Activated CD8-positive, alpha-beta T cell treated with anti-CD3 and anti-CD28 coated beads, Interleukin-2, amount 10 ng/mL, durations not matched to agents 7 days and 5 days (primary cell): ENCODE measurements at places on chromosomes 13 and 19. TPM values are rescaled to one million over a fixed set of nuclear protein-coding genes. Genes with fewer than 3 reads are reported as not detected.

Gene RPL18
- 1,371 TPM for total RNA-seq

Gene SLC6A16
- total RNA-seq = 3.4 TPM

Gene GPR4
- total RNA-seq = not detected

Gene ZNF8
- 4.7 TPM for total RNA-seq

Gene SNRNP70
- 177 TPM for total RNA-seq

DNA sequence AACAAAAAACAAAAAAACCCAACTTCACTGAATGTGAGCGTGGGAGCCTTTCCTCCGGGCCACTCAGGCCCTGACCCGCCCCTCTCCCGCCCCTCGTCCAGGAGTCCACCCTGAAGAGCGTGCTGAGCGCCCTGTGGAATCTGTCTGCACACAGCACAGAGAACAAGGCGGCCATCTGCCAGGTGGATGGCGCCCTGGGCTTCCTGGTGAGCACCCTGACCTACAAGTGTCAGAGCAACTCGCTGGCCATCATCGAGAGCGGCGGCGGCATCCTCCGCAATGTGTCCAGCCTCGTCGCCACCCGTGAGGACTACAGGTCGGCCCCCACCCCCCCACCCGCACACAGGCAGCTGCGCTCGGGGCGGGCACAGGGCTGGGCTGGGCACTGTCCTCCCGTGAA is 11.9 kb downstream of the APC2 start:
- H3K27me3 ChIP-seq = peaks cover 12% of the 10 kb centered on the region
- H3K27ac ChIP-seq = no peak overlapping the region
- no peak for DNase-seq
- H3K4me1 ChIP-seq = no peaks in the 10 kb centered on the region
- no peak overlapping the region for H3K4me3 ChIP-seq
- H3K36me3 ChIP-seq = no peaks in the 10 kb centered on the region

DNA sequence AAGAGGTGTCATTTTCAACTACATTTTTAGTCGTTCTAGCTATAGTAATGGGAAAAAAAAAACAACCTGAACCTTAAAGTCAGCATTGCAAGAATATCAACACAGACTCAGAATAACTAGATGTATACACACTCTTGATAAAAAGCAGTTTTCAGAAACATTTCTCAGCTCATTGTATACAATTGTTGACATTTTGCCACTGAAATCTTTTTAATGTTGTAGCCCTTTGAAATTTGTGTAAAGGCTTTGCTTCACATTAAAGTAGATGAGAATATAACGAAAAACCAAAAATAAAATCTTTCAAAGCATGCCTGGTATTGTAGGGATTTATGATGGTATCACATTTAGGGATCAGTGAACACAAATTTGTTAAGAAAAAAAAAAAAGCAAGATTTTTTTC is 87.2 kb upstream of the SLC10A2 start:
- H3K27me3 ChIP-seq = no peaks in the 10 kb centered on the region
- no peak overlapping the region for H3K27ac ChIP-seq
- DNase-seq = no peak
- H3K36me3 ChIP-seq = no peaks in the 10 kb centered on the region
- H3K4me1 ChIP-seq = no peaks in the 10 kb centered on the region
- H3K4me3 ChIP-seq = no peak overlapping the region

DNA sequence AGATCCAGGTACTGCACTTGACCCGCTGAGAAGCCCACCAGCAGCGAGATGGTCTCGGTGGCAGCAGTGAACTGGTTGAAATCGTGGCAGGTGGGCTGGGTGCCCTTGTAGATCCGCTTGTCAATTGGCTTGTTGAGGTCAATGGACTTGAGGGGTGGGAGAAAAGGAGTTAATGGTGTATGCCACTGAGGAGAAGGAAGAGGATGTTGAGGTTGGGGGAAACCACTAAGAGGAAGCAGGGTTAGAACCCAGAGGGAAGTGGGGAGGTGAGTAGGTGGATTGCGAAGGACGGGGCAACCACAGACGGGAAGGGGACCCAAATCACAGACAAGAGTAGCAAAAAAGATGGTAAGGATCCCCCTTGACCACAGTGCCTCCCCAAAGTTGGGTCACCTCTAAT is 1.7 kb downstream of the DMWD start:
- H3K27ac ChIP-seq = peak overlapping the region; percentile 8
- H3K27me3 ChIP-seq = peaks cover 55% of the 10 kb centered on the region
- H3K36me3 ChIP-seq = peaks cover 30% of the 10 kb centered on the region
- H3K4me3 ChIP-seq = peak overlapping the region; percentile 82
- peak; percentile 72 for DNase-seq
- peaks cover 27% of the 10 kb centered on the region for H3K4me1 ChIP-seq

GRCh38 chr19:39647918-39648317 is 7.8 kb upstream of the LGALS16 start:
- H3K36me3 ChIP-seq = no peaks in the 10 kb centered on the region
- no peak overlapping the region for H3K4me3 ChIP-seq
- H3K4me1 ChIP-seq = no peaks in the 10 kb centered on the region
- H3K27me3 ChIP-seq = peaks cover 33% of the 10 kb centered on the region

DNA sequence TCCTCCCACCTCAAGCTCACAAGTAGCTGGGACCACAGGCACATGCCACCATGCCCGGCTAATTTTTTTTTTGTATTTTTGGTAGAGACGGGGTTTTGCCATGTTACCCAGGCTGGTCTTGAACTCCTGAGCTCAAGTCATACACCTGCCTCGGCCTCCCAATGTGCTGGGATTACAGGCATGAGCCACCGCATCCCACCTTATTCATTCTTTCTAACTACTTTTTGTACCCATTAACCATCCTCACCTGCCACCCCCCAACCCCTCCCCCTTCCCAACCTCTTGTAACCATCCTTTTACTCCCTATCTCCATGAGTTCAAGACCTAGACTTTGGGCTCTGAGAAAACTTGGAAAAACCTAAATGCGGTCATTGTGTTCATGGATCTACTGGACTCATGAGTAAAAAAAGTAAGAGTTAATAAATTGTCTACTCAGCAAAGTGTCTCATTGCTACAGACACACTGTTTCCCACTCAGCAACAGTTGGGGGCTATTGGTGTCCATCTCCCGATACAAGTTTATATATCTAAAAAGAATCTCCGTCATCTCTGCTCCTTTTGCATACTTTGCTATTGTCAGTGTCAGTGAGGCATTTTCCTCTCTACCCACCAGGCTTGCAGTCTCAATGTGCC is 44.1 kb upstream of the MEDAG start:
- peaks cover 17% of the 10 kb centered on the region for H3K27me3 ChIP-seq
- no peak overlapping the region for H3K27ac ChIP-seq
- no peak overlapping the region for H3K4me3 ChIP-seq
- H3K4me1 ChIP-seq = no peaks in the 10 kb centered on the region
- no peaks in the 10 kb centered on the region for H3K36me3 ChIP-seq

- H3K27ac ChIP-seq = no peak overlapping the region
- no peaks in the 10 kb centered on the region for H3K4me1 ChIP-seq
- no peak for DNase-seq
Measured at GRCh38 chr13:30216111-30216510, 91.2 kb downstream of the KATNAL1 start.

DNA sequence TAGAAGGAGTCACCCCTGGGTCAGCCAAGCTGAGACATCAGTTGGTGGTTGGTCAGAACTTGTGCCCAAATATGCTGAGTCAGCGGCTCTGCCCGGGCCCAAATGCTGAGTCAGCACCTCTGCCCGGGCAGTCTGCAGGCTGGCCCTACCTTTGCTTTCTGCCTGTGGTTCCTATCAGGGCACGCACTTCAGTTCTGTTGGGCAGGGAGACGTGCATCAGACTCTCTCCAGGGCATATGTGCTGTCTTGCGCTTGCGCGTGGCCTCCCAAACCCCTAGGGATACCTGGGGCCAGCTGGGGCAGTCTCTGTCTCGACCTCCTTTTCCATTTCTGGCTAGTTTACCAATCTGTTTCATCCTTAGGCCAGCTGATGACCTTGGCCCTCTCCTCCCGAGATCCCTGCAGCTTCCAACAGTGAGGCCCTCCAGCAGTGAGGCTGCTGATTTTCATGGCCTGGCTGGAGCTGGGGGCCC is 24.4 kb upstream of the LDLR start:
- no peak overlapping the region for H3K4me3 ChIP-seq
- DNase-seq = no peak
- H3K36me3 ChIP-seq = peaks cover 28% of the 10 kb centered on the region
- peaks cover 6% of the 10 kb centered on the region for H3K4me1 ChIP-seq

- no peak for DNase-seq
- H3K27ac ChIP-seq = no peak overlapping the region
- peak overlapping the region; percentile 89 for H3K4me3 ChIP-seq
Measured at GRCh38 chr13:46795321-46795720, 1.6 kb downstream of the ESD start.

DNA sequence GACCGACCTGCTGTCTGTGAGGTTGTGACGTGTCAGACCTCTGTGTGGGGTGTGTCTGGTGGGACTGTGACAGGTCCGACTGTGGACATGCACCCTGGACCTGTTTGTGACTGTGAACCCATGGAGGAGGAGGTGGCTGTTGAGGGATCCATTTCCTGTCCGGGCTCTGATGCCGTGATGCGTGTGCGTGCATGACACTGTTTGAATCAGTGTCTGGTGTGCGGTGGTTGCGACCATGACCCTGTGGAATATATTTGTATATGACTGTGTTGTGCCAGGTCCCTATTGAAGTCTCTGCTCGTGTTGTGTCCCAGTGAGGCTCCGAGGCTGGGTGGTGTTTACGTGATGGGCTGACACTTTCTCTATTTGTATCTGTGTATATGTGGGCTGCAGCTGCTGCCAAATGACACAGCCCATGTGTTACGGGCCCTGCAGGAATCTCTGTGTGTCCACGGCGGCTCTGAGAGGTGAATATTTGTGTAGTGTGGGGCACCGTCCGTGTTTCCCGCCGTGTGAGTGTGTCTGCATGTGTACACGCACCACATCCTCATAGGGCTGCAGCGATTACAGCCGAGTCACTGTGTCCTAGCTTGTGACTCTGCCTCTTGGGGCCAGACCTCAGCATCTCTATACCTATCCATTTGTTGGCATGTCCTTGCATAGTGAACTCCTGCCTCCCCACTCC is 18.3 kb downstream of the CCDC97 start:
- peaks cover 70% of the 10 kb centered on the region for H3K4me1 ChIP-seq
- H3K27me3 ChIP-seq = no peaks in the 10 kb centered on the region
- peak overlapping the region; percentile 64 for H3K4me3 ChIP-seq
- peaks cover 64% of the 10 kb centered on the region for H3K36me3 ChIP-seq
- peak; percentile 71 for DNase-seq

- peak overlapping the region; percentile 96 for H3K27ac ChIP-seq
- H3K27me3 ChIP-seq = no peaks in the 10 kb centered on the region
- H3K4me3 ChIP-seq = peak overlapping the region; percentile 89
- peak; percentile 66 for DNase-seq
Measured at GRCh38 chr13:41017159-41017558, 2.0 kb downstream of the ELF1 start.

- peak; percentile 26 for DNase-seq
- H3K27me3 ChIP-seq = no peaks in the 10 kb centered on the region
- H3K27ac ChIP-seq = peak overlapping the region; percentile 98
- H3K4me3 ChIP-seq = peak overlapping the region; percentile 91
- H3K36me3 ChIP-seq = peaks cover 23% of the 10 kb centered on the region
Measured at GRCh38 chr13:99495466-99496183, 5.6 kb upstream of the TM9SF2 start.

DNA sequence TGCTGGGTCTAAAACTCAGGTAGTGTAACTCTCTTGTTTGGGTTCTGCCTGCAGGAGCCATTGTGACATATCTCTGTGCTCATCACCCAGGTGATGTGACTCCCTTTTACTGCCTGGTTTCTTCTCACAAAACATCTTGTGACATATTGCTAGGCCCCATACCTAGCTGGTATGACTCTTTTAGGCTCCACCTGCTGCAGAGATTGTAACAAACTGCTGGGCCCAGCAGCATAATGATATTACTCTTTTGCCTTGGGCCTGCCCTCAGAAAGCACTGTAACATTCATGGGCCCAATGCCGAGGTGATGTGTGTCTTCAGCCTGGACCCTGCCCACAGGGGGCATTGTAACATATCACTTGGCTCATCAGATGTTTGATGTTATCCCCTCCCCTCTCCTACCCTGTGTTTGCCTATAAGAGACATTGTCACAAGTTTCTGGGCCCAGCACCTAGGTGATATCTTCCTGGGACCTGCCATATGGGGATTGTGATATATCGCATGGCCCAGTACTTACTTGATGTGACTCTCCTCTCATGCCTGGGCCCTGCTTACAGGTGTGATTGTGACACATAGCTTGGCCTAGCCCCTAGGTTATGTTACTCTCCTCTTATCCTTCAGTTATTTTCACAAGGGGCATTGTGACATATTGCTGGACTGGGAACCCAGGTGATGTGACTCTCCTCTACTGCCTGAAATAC is 18.0 kb upstream of the ZNF681 start:
- H3K4me3 ChIP-seq = no peak overlapping the region
- no peak for DNase-seq
- no peak overlapping the region for H3K27ac ChIP-seq
- H3K27me3 ChIP-seq = no peaks in the 10 kb centered on the region
- peaks cover 53% of the 10 kb centered on the region for H3K36me3 ChIP-seq

GRCh38 chr13:72221276-72221962 is 354.4 kb upstream of the DACH1 start:
- no peaks in the 10 kb centered on the region for H3K36me3 ChIP-seq
- no peak overlapping the region for H3K27ac ChIP-seq
- no peaks in the 10 kb centered on the region for H3K4me1 ChIP-seq
- no peak for DNase-seq
- H3K27me3 ChIP-seq = no peaks in the 10 kb centered on the region

DNA sequence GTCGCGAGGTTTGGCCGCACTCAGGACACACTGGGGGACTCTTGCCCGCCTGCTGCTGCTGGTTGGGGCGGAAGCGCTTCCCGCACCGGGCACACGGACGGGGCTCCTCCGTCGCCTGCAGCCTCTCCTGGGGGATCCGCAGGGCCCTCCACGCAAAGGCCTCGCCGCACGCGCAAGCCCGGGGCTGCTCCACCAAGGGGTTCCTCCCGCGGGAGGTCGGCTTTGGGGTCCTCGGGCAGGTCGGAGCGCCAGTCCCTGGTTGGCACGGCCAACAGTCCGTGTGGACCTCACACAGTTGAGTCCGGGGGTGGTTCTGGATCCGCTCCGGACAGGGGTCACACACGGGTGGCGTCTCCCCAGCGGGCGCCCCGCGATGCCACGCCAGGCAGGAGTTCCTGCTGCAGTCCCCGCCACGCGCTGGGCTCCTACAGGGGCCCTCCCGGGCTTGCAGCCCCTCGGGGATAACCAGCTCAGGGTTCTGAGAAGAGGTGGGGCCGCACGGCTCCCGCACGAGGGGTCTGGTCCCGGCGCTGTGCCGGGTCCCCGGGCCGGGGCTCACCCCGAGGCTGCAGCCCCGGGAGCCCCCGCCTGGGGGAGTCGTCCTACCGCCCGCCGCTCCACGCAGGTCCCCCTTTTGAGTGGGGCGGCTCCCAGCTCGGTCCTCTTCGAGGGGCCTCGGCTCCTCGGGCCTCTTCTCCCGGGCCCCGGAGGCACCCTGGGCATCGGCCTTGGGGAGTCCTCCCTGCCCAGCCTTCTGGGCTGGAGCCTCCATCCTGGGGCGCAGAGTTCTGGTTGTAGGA is 6.2 kb upstream of the ZNF497 start:
- H3K27ac ChIP-seq = no peak overlapping the region
- H3K4me3 ChIP-seq = no peak overlapping the region
- H3K36me3 ChIP-seq = no peaks in the 10 kb centered on the region
- H3K27me3 ChIP-seq = no peaks in the 10 kb centered on the region
- no peak for DNase-seq
- peaks cover 4% of the 10 kb centered on the region for H3K4me1 ChIP-seq
